ENCODE measurements at places on chromosomes 6 and 20. TPM values are rescaled to one million over a fixed set of nuclear protein-coding genes. Genes with fewer than 3 reads are reported as not detected.

- no peak for DNase-seq
Observed at GRCh38 chr6:95685822-95686221, 108.5 kb downstream of the MANEA start.

- no peak for DNase-seq
Observed at GRCh38 chr6:165404697-165405096, 95.3 kb upstream of the C6orf118 start.

DNA sequence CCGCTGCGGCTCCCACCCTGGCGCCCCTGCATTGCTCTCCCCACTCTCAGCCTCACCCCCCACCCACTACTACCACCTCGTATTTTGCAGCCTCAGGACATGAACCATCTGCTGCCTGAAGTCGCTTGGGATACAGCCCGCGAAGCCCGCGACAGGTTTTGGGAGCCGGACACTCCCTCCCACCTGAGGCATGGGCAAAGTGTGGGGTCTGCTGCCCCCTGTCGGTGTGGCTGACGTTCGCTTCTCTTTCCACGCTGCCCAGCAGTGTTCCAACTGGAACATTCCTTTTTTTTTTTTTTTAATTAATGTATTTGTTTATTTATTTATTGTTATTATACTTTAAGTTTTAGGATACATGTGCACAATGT is 15.3 kb upstream of the LPA start:
- DNase-seq: no peak

GRCh38 chr6:43826730-43827129 is 56.7 kb downstream of the VEGFA start:
- DNase-seq: no peak

DNA sequence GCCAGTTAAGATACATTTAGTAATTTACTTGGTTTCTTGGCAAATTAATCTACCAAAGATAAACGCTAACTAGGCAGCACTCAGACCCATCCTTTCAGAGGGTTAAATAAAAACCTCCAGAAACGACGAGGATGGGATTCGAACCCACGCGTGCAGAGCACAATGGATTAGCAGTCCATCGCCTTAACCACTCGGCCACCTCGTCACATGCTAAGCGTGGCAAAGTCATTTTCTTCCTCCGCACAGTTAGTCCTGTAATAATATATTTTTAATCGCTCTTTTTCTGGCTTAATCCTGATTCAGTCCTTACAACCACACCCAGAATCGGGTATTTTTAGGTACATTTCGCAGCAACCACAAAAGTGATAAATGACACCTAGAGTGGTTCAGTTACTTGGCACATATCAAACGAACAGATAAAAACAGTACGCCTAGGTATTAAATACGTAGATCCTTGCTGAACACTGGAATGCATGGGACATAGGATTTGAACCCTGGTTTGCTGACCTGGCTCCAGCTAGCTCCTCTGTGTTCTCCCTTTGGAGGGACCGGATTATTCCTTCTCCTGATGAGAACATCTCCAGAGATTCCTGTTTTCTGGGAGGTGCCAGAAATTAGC is 71.6 kb downstream of the GPX5 start:
- peak; percentile 82 for DNase-seq

DNA sequence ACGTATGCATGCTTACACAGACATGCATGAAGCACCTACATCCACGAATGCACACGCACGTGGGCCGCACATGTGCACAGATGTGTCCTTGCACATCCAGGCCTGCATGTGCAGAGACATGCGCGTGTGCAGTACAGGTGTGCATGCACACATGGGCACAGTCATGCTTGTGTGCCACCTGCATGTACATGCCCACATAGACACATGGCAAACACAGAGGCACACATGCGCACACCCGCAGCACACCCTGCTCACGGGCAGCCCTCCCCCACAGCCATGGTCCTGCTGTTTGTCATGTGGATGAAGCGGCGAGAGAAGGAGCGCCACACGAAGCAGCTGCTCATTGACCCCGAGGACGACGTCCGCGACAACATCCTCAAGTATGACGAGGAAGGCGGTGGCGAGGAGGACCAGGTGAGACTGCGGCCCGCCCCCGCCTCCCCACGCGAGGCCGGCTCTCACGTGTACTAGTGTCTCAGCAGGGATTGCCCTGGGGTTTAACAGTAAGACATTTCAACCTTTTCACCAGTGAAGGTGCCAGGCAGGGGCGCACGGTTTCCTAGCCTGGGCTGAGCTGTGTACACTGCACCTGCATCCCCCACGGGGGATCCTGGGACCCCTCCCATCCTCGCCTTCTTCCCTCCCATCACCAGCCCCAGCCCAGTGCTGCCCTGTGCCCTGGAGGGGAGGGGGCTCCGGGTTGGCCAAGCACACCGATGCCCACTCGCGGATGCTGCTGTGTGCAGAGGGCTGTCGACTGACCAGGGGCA is 132.8 kb downstream of the TAF4 start:
- DNase-seq: no peak

DNA sequence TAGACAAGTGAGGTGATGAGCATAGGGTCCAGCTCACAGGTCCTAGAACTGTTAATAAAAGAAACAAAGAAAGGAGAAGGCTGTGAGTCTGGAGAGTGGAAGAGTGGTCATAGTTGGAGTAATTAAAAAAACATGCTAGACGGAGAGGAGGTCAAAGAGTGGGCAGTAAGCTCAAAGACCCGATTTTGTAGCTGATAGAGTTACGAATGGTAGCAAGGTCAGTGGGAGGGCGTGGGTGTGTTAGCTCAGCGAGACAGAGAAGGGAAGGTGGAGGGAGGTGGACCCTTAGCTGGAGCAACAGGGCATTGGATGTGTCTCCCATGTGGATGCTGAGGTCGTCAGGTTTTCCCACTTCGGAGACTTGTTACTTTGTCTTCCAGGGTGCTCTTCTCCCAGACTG is 431.7 kb downstream of the CDH26 start:
- no peak for DNase-seq

GRCh38 chr6:88763160-88763559 is 200.3 kb downstream of the RNGTT start:
- no peak for DNase-seq

- DNase-seq: no peak
Observed at GRCh38 chr6:39361657-39362486, 39.4 kb upstream of the KCNK16 start.

- DNase-seq: no peak
Observed at GRCh38 chr20:47352332-47353238, 3.9 kb downstream of the ZMYND8 start.

DNA sequence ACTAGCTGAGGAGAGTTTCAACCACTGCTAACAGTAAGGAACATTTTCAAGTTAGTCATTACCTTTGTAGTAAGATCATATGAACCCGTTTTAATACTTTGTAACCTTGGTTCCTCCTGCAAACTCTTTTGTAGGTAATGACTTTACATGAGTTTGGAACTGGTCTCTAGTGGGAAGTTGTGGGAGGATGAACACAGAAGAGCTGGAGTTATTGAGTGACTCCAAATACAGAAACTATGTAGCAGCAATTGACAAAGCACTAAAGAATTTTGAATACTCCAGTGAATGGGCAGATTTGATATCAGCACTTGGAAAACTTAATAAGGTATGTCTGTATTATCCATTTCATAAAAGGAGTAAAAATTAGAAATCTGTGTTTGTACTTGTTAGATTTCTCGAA is 29.3 kb downstream of the DOP1A start:
- DNase-seq: peak; percentile 24

DNA sequence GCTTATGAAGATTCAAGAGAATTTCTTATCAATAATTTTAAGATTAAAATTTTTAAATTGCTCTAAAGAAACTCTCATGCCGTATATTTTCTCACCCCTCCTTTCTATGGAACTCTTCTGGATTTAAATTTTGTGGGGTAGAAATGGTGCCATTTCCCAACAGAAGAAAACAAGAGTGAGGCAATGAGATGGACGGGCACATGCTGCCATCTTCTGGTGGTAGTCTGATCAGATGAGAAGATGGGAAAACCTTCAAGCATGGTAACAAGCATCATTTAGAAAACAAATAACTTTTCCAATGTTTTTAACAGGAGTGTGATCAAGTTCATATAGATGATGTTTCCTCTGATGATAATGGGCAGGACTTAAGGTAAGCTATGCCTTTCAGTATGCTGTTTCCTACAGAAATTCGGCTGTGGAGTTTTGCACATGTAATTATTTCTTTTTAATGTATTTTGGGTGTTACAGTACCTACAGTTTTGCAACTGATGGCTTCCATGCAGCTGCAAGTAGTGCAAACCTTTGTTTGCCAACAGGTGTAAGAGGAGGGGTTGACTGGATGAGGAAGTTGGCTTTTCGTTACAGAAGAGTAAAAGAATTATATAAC is 271.4 kb downstream of the EYA4 start:
- no peak for DNase-seq

- no peak for DNase-seq
Observed at GRCh38 chr6:5093231-5094015, 8.3 kb downstream of the PPP1R3G start.

DNA sequence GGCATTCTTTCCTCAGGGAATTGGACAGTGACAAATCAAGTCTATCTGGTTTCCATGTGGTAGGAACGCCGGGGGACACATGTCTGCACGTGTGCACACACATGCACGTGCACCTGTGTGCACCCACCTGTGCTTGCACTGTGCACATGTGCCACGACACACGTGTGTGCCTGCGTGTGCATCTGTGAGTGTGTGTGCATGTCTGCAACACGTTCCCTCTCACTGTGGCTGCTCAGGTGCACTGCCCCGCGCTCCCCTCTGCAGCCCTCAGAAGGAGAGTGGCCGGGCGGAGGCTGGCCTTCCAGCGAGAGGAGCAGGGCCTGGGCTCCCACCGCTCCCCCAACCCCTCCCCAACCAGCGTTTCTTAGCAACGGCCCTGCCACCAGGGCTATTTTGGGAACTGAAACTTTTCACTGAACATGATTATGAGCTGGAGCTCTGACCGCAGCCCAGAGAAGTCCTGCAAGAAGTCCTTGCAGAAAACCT is 147.8 kb downstream of the PHACTR3 start:
- DNase-seq: no peak

DNA sequence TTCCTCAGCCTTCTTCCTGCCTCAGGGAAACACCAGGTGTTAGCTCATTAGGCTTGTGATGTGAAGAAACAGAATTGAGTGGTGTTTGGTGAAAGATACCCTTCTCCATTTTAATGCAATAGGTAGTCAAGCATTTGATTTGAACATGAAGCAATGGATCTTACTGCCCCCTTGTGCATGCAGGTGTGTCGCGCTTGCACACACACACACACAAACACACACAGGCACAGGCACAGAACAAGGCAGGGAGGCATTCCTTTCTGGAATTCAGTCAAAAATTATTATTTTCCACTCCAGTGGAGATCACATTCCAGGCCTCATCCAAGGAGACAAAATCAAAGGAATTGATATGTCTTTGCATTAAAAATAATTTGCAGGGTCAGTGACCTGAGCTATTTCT is 667.0 kb upstream of the MARCKS start:
- no peak for DNase-seq

DNA sequence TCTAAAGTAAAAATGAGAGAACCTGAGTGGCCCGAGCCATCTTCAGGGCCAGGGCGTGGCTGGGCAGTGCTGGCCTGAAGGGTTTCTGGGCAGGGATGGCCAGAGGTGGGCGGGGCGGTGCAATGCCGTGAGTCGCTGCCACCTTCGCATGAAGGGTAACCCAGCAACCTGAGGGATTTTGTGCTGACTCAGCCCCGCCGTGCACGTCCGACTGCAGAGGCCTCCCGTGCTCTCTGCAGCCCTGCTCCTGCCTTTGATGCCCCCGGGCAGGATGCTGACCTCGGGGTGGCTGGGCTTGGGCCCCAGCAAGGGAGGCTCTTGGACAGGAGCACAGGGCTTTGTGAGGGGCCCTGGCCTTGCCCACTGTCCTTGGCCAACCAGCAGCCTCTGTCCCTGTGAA is 81.7 kb upstream of the GATA5 start:
- no peak for DNase-seq

GRCh38 chr6:158028421-158028820 is 46.8 kb downstream of the SYNJ2 start:
- DNase-seq: no peak

- no peak for DNase-seq
Observed at GRCh38 chr6:35161776-35162607, 20.9 kb upstream of the TCP11 start.

DNA sequence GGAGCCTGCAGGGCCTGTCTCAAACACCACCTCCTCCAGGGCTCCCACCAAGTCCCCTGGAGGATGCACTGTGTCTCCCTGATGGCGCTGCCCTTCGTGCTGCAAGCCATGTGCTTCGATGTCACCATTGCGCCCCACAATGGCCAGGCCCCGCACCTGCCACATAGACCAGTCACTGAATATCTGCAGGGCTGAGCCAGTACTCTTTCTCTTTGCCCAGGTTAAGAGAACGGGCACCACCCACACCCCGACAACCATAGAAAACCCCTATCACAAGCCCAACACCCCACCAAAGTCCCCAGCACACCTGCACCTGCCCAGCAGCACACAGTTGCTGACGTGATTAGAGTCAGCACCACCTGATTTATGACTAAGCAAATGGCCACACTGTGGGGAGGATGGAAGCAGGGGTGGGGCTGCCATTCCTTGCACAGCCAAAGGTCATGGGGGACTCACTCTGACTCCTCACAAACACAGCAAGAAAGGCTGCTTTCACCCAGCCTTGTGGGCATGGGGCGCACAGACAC is 104.3 kb downstream of the SLC23A2 start:
- DNase-seq: no peak

DNA sequence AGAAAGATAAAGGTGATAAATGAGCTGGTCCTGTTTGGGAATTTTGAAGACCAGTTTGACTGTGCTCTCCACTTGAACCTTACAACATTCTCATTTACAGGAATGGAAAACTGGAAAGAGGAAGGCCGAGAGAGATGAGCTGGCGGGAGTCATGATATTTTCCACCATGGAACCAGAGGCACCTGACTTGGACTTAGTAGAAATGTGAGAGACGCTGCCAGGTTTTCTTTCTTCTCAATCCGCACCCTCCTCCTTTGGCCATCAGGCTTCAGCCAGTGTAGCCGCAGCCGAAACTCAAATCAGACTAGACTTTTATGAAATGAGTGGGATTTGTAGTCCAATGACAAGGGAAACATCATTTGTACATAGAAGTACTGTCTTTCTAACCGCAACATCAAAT is 54.7 kb upstream of the SYNJ2 start:
- DNase-seq: no peak

- DNase-seq: no peak
Observed at GRCh38 chr6:11978169-11978987, 33.7 kb upstream of the HIVEP1 start.

Gene CCN5
- not detected for total RNA-seq

Gene DNMT3B
- 2.6 TPM for total RNA-seq

Gene HSPA12B
- 0.04 TPM for total RNA-seq

Gene HSPA1A
- 194 TPM for total RNA-seq

Gene PRELID3B
- total RNA-seq: 83.8 TPM

Gene HLA-A
- total RNA-seq: 230 TPM

Gene EFCAB8
- not detected for total RNA-seq

Gene ARMC2
- total RNA-seq: 3.0 TPM

Gene LAMA2
- total RNA-seq: 0.92 TPM

Gene TXLNB
- not detected for total RNA-seq

Measured in foreskin keratinocyte (primary cell).